Fibroblast of mammary gland (primary cell): ENCODE measurements at places on chromosomes 11 and 22.

- no peak for DNase-seq
Measured at GRCh38 chr11:62705413-62705812, 1.8 kb downstream of the BSCL2 start.

GRCh38 chr22:41781507-41781906 is 19.0 kb upstream of the CCDC134 start:
- DNase-seq = no peak

GRCh38 chr22:43343262-43343669 is at the start of gene SCUBE1:
SCUBE1 (minus strand) TSS chr22:43343372; CDS start chr22:43343261, 111 bp downstream.
- DNase-seq = peak; percentile 7

DNA sequence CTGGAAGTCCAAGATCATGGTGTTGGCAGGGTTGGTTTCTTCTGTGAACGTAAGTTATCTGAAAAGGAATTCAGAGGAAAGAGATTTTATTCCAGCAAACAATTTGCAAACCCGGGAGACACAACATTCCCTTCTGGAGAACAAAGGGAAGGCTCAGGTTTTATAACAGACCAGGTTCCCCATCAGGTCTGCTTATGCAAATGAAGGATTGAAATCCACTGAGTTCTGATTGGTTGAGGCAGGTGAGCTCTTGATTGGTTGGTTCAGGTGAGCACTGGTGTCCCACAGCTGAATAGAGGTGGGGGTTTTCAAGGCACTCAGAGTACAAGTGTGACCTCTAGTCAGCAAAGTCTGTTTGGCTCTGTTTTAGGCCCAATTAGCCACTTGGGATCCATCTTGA is 1306.8 kb downstream of the TBC1D22A start:
- no peak for DNase-seq

GRCh38 chr22:27438271-27438980 is 363.1 kb downstream of the MN1 start:
- DNase-seq = no peak
